ENCODE measurements at places on chromosomes 3 and 15.

DNA sequence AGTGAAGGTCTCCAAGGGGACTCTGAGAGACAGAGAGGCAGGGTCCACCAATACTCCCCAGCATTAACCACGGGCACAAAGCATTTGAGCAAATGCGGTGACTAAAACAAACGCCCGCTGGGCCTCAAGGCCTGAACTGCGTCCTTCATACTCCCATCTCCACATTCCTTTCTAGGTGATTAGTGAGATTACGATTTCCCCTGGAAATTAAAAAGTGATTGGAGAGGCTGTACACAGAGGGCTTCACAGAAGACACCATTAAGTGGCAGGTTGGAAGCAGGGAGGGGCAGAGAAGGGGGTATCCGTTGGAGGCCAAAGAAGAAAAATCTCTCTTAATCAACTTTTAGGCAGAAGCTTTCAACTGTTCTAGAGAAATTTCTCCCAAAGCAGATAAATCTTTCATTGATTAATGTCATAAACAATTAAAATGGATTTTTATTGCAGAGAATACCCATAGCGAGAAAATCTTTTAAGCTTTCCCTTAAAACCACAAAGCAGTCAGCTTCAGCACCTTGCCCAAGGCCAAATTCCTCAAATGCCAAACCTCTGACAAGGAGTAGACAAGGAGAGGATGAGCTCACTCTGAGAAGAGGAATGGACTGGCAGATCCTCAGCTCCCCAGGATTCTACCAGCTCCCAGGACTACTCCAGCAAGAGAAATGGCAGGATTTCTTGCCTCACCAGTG, 38.2 kb downstream of the MB21D2 start:
- DNase-seq = peak; percentile 80

- no peak for DNase-seq
Observed at GRCh38 chr3:113277941-113278598, 66.7 kb downstream of the BOC start.

DNA sequence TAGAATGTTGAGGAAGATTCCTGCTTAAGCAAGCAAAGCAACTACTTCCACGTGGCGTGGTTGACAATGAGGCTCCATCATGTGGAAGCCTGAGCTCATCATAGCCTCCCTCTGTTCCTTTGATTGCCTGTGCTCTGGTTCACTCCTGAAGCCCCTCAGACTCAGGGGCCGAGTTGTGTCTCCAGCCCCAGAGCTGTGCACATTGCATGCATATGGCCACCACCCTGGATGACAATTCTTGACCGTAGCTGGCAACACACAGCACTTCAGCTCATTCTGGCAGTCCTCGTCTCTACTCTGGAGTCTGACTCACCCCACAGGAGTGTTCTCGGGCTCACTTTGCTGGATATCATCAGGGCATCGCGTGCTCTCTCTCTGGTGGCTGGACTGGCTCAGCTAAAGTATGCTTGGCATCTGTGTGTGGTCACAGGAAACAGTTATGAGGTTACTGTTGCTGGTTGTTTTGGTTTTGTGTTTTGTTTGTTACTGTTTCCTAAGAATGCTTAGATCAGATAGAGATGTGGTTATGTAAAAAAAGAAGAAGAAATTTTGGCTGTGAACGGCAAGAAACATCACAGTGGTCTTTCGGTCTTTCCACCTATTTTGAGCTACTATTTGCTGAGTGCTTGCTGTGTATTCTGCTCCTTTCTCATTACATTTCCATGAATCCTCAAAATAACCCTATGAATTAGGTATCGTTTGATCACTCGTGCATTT, 41.6 kb upstream of the MRPS22 start:
- DNase-seq = peak; percentile 93

DNA sequence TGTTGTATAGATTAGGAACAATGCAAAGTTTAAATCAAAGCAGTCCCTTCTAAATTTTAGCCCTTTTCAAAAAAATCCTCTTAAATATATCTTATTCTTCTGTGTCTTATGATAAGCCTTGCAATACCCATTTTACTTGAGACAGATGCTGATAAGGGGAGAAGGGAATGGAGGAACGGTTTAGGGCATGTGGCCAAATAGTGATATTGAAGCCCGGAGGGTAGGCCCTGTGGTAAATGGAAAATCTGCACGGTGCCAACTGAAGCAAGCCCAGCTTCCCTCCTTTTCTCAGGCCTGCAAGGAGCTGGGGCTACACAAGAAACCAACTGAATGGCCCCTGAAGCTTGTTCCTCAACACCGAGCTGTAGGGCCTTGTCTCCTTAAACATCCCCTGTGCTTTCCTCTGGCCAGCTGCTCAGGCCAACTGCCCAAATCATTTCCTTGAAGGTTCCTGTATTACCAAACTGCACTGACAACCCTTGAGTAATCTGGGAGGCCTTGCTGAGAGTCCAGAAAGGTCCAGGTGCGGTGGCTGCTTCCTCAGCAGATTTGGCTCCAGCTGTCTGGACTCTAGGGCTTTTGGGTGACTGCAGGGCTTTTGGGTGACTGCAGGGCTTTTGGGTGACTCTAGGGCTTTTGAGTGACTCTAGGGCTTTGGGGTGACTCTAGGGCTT, 67.2 kb downstream of the NCEH1 start:
- no peak for DNase-seq

GRCh38 chr15:43913026-43913780, 86.4 kb downstream of the WDR76 start:
- peak; percentile 91 for DNase-seq

GRCh38 chr3:42425736-42426407, 15.5 kb upstream of the LYZL4 start:
- DNase-seq = no peak

DNA sequence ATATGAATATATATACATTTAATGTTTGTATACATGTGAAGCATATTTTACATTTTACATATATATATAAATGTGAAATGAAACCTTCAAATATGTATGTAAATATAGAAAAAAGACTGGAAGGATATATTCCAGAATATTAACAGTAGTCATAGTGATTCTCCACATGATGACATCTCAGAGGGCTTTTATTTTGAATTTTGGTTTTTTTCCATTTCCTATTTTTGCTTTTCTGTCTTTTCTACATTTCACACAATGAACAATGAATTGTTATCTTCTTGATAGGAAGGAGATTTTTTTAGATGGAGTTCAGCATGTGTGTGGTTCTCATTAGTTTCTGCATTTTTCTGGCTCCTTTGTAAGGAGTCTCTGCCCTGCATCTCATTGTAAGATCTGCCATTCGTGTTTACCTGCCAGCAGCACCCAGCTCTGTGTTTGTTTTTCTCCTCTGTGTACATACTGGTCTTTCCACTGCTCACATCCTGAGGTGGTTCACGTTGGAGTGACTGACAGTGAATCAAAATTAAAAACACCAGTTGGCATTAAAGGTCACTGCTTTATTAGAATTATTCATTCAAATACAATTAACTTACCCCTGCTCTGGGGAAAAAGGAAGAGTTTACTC, 425.3 kb upstream of the MDFIC2 start:
- DNase-seq = no peak

Measured in skeletal muscle cell (primary cell).